ENCODE measurements at places on chromosomes 7 and 10. TPM values are rescaled to one million over a fixed set of nuclear protein-coding genes. Genes with fewer than 3 reads are reported as not detected.

GRCh38 chr7:117472335-117472734, 7.5 kb upstream of the CFTR start:
- DNase-seq, result no peak

DNA sequence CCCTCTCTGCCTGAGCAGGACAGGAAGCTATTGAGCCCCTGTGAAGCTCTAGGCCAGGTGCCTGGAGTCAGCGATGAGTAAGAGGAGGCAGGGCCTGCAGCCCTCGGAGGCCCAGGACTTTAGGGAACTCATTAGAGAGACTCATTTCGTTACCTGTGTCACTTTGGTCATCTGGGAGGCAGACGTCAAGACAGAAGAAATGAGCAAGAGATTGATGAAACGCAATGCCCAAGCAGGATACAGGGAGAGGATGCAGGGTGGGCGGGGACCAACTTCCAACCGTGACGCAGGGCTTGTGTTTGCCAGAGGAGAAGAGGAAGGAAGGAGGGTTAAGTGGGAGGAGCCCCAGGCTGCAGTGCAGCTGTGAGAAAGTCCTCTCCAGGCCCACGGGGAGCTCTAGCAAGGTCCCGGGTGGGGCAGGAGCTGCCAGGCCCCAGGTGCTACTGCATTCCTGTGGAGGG, 26.4 kb upstream of the GNA12 start:
- peak; percentile 61 for DNase-seq

- DNase-seq, result no peak
Measured at GRCh38 chr7:140732416-140732815, 35.9 kb downstream of the NDUFB2 start.

- DNase-seq, result no peak
Measured at GRCh38 chr7:299628-300027, 9.7 kb downstream of the FOXL3 start.

GRCh38 chr7:47283497-47284131, 298.3 kb downstream of the TNS3 start:
- DNase-seq, result no peak

GRCh38 chr7:73844131-73844547, 1.8 kb upstream of the METTL27 start:
- DNase-seq, result no peak

GRCh38 chr7:118005026-118005425, 131.8 kb upstream of the CTTNBP2 start:
- DNase-seq, result no peak

DNA sequence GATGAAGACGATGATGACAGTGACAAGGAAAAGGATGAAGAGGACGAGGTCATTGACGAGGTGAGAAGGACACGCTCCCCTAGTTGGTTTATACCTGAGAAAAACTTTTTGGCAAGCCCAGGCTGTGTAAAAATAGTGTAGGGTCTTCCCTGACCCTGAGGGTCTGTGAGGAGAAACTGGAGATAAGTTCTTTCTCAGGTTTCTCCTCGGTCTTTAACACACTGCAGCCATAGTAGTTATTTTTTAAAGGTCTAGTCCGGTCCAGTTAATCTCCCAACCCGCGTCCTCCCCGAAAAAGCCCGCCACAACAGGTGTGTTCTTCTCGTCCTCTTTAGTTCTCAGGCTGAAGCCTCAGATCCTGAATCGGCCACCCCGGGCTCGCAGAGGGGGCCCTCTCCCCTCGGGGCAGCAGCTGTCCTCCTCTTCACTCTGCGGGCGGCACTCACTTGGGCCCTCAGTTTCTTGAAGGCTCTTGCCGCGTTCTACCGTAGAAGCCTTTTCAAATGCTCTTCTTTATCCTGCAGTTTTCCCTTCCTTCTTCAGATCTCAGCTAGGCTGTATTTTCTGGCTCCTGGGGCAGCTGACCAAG, 411 bp downstream of the BCCIP start:
- no peak for DNase-seq

DNA sequence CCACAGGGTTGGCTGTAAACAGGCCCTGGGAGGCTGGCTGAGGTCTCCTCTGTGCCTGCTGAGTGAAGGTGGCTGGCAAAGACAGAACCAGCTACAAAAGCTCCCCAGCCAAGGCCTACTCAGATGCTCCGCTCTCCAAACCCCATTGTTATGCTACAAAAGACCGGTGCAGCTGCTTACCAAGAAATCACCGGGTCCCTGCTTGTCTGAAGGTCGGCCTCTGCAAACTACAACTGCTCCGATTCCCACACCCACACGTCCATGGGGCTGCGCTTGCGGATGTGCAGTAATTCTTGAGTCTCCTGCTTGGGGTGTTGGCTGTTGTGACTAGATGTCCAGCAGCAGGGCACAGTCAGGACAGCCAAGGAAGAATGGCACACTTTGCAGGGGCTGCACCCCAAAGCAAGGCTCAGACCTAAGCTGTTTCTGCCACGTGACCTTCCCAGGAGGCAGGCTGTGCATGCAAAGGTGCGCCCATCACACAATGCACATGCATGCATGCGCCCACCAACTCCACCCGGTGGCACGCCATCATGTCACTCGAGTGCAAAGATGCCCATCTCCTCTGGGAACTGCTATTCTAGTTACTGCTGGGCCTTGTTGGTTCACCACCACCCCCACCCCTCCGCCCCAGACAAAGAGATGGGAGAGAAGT, 97.8 kb downstream of the OAT start:
- DNase-seq, result no peak

DNA sequence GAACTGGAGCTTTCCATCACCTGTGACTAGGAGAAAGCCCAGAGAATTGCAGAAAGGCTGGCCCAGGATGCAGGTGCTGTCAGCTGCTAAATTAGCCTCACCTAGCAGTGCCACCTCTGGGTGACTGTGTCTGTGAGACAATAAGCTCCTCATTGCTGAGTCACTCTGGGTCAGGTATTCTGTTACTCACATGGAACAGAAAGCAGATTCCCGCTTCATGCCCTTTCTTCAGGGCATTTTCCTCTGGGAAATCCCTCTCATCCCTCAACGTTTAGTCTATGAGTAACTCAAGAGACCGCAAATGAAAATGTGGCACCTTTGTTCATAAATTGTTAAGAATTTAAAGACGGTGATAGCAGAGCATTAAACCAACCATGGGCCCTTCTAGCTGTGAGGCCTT, 184.0 kb downstream of the ADAM12 start:
- peak; percentile 70 for DNase-seq

GRCh38 chr7:99465421-99465768, 572 bp downstream of the ATP5MF start:
- no peak for DNase-seq

GRCh38 chr7:157228864-157229422, 90.2 kb downstream of the UBE3C start:
- no peak for DNase-seq

ADAM22 gene
- 7.0 TPM for total RNA-seq

EPC1 gene
- 10.1 TPM for total RNA-seq

TACC2 gene
- total RNA-seq, result 20.3 TPM

PEX1 gene
- 7.2 TPM for total RNA-seq
